Activated CD4-positive, alpha-beta T cell treated with anti-CD3 and anti-CD28 coated beads for 36 hours (primary cell): ENCODE measurements at places on chromosomes 3 and 15.
A peak's percentile ranks its signal among the peaks of the same experiment; 100 is the strongest.

DNA sequence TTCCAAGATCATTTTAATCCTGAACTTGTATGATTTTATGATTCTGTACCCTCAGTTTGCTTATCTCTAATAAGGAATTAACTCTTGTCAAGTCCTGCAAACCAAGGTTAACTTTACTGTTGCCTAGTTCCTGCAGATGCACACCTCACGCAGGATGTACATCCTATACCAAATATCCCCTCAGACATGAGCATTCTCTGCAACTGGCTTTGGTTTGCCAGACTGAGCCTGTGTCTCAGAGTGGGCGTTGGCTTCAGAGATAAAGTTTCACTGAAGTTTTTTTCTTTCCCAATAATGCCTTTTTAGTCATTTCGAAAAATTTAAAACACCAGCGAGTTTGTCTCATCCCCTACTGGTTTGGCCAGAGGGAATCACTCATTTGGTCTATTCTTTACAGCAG is 173.9 kb downstream of the NR2F2 start:
- no peak for DNase-seq

DNA sequence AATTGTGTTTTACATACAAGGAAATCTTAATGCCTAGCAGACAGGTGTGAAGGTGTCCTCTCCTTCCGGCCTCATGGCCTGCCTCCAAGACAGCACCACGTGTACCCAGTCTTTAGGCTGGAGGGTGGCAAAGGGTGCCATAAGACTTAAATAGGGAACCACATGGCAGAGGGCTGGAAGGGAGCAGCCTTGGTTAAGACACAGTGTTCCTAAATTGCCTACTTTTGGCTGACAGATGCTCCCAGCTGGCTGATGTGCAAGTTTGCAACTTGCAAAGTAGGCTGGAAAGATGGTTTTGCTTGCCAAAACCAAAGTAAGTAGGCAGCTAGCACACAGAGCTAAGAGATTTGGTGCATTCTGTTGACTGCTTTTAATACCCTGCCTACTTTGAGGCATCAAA is 45.2 kb downstream of the CCNB2 start:
- DNase-seq = no peak

DNA sequence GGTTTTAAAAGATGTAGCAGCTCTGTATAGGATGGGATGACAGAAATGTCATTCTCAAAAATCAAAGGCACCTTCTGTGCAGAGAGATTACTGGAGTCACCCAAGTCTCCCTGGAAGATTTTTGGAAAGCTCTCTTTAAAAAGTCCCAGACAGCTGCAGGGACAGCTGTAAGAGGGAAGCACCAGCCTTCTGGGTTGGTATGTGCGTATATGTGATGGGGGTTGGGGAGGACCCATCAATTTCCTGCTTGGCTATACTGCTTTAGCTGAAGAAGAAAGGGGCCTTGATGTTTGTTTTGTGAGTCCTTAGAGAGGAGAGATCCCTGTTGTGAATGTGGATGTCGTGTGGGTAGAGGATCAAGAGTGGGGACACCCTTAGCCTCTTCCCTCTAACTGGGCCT is 5.4 kb upstream of the SEC11A start:
- no peak for DNase-seq

DNA sequence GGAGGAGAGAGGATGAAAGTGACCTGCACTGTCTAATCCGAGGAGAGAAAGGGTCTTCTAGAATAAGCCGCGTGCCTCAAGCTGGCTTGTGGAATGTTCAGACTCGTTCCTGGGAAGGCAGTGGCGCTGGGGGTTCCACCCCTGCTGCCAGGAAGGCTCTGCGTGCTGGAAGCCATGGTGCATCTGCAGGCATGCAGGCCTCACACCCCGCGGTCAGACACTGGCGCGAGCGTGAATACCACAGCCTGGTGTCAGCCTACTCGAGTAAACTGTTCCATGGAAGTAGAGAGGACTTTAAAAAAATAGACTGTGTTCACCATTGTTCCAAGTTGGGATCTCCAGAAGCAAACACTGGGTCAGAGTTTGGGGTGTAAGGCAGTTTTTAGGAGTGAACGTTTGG is 25.9 kb upstream of the GABRG3 start:
- DNase-seq = no peak

DNA sequence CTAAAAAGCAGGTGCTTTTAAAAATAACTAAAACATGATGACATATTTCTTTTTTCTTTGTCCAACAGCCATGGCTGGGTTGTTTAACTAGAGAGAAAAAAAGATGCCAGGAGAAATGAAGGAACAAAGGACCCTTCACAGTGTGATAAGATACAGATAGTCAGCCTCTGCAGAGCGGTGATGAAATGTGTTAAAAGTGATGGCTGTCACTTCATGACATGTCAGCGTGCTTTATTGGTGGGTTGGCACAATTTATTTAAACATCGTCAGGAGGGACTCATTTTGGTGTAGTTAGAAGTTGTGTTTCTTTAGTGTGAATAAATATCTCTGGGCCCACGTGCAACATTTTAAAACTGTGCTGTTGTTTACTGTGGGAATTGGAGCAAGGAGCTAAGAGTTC is 887.4 kb upstream of the CFAP20DC start:
- DNase-seq = no peak

DNA sequence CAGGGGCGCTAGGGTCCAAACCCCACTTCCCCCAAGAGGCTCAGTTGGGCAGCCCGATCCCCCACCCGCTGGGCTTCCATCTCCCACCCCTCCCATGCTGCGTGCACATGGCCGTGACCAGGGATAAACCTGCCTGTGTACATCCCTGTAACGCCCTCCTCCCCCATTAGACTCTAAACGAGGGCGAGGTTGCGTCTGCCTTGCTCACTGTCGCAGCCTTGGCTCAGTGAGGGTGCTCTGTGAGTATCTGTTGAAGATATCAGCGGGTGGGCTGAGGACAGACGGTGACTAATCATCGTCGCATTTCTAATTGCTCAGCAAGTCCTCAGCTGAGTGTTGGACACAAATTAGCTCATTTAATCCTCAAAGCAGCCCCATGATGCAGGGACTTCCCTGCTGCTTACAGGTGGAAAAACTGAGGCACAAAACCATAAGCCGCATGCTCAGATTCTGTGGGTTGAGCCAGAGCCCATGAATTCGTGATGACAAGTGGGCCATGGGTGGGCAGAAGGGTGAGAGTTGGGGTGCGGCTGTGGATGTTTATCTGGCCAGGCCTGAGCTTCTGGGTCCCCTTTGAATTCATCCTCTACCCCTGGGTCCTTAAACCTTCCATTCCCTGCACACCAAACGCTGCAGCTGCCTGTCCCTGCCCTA is 26.0 kb downstream of the FBLN2 start:
- DNase-seq = peak; percentile 52

DNA sequence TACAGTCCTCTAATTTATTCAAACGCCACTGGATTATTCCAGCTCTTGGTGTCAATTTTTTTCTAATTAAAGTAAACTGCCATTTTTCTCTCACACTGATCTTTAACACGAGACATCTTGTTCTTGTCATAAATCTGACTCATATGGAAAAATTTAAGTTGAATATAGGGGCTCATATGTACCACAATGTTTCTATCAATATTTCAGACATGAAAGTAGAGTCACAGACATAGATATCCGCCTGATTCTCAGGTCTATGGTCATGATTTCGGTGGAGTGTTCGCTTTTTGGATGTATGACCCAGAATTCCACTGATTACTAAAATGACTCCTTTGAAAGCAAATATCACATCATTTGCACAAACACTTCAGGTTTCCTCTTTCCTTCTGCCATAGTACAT is 552.8 kb downstream of the FOXP1 start:
- no peak for DNase-seq

GRCh38 chr3:43206632-43207031 is 79.7 kb upstream of the SNRK start:
- DNase-seq = no peak

GRCh38 chr3:121894301-121894990 is at the start of gene SLC15A2:
TSS of gene SLC15A2 (plus strand) at chr3:121894401. CDS start at chr3:121894477, 76 bp downstream.
- DNase-seq = no peak

GRCh38 chr15:69161079-69161877 is 843 bp downstream of the GLCE start:
- DNase-seq = peak; percentile 42

- DNase-seq = no peak
Measured at GRCh38 chr3:191686626-191687025, 225.7 kb downstream of the PYDC2 start.

- no peak for DNase-seq
Measured at GRCh38 chr15:95928822-95929221, 401.7 kb upstream of the NR2F2 start.

GRCh38 chr3:76078101-76078500 is 292.8 kb upstream of the ZNF717 start:
- DNase-seq = no peak

DNA sequence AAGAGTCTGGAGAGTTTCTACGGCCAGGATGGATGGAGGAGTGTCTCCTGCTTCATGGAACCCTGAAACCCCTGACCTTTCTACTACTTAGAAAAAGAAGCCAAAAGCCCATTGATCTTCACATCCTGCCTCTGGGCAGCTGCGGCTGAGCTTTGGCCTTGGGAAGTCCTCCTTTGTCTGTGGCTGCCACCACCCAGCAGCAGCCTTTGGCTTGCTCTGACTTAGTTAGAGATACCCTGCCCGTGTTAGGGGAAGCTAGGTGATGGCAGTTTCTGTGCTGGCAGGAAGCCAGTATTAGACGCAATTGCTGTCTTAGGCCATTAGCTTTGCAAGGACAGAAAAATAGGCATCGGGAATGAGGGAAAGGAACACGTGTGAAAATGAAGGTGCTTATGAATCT is 18.8 kb downstream of the APH1B start:
- no peak for DNase-seq

- no peak for DNase-seq
Measured at GRCh38 chr3:97359977-97360376, 404.6 kb upstream of the ARL6 start.

- DNase-seq = no peak
Measured at GRCh38 chr3:18410205-18410604, 14.9 kb downstream of the SATB1 start.

- no peak for DNase-seq
Measured at GRCh38 chr3:46665763-46666452, 27.6 kb downstream of the ALS2CL start.

- peak; percentile 9 for DNase-seq
Measured at GRCh38 chr15:61227269-61227949, 1.7 kb downstream of the RORA start.

DNA sequence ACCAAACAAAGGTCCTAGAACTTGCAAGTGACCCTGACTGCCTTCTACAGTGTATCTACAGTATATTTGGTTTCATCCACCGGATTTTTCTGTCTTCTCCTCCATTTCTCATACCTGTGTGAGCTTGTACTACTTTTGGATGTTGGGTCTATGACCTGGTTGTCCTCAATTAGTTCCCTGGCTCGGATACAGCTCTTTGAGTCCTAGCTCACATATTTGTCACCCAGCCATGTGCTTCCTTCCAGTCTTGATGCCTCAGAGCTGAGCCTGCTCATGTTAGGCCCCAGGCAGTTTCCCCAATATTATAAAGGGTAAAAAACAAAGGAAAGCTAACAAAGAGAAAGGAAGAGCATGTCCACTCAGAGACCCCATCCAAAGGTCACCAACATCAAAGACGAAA is 28.2 kb downstream of the ZNF385D start:
- no peak for DNase-seq

GRCh38 chr3:187594272-187594671 is 75.9 kb downstream of the SST start:
- DNase-seq = no peak

DNA sequence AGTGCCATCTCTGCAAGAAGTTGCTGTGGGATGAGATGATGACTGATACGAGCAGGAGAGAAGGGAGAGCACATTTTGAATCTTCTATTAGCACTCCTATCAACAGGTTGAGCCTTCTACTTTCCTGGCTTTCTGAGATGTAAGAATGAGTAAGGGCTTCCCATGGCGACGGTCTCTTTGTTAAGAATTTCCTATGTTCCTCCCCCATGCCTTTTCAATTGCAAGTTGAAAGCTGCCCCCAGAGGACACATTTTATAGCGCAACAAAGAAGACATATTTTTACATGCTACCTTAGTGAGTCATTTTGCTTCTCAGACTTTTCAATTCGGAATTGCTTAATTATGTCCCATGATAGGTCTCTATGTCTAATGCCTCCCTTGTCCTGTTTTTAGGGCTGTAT is 71.3 kb upstream of the LRTM1 start:
- no peak for DNase-seq

DNA sequence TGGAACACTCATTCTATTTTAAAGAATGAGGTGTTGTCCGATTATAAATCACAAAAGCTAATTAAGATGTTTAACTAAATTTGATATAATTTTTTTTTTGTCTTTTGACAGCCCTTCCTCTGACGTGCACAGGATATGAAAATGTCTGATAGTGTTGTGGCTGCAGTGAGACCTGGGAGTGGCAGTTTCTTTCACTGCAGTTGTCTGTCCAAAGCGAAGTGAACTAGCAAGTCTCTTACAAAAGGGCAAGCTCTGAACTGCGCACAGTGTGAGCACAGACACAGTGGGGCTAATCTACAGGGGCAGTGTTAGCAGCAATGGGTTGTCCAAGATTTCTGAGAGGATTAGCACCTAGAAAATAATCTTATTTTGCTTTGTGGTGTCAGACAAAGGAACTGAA is 29.1 kb upstream of the MYRIP start:
- no peak for DNase-seq

- DNase-seq = no peak
Measured at GRCh38 chr3:53570081-53570480, 75.7 kb downstream of the CACNA1D start.

GRCh38 chr3:58646503-58646902 is 20.1 kb downstream of the FAM3D start:
- DNase-seq = no peak

- no peak for DNase-seq
Measured at GRCh38 chr3:82281205-82281604, 519.8 kb upstream of the GBE1 start.

GRCh38 chr3:179321668-179322285 is 1.1 kb upstream of the ZNF639 start:
- peak; percentile 45 for DNase-seq

- no peak for DNase-seq
Measured at GRCh38 chr3:178971614-178972013, 100.0 kb downstream of the ZMAT3 start.

DNA sequence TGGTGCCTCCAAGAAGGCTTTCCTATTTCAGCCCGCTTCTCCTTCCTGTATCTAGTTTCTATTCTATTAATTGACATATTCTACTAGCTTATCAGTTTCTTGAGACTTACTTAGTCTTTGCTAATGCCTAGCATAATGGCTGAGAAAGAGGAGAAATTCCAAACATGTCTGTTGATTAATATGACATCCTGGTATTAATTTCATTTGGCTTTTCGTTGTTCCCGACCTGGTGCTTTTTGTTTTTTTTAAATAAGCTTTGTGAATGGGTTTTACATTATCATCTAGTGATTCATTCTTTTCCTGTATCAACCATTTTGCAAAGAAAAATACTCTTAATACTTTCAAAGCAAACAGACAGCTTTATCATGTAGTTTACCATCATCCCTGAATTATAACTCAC is 13.1 kb downstream of the WDR53 start:
- DNase-seq = no peak

DNA sequence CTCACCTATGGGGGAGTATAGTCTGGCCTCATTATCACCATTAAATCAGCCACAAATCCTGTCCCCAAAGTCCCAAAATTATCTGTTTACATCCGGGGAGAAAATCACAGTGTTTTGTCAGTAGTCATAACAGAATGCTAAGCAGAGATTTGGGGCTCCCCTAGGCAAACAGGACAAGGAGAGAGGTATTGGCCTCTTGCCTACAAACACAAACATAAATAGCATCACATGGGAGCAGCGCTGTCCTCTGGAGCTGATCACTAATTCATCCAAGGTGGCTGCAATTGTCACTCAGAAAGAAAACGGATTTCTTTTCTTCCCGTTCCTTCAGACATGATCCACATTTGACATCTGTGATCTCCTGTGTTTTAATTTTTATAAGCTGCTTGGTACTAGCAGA is 1028.1 kb downstream of the NTRK3 start:
- DNase-seq = no peak

GRCh38 chr3:5258526-5258925 is 71.0 kb downstream of the EDEM1 start:
- no peak for DNase-seq
